Cortex of kidney (tissue), 1 donor: ENCODE measurements at places on chromosomes 11 and 22.

DNA sequence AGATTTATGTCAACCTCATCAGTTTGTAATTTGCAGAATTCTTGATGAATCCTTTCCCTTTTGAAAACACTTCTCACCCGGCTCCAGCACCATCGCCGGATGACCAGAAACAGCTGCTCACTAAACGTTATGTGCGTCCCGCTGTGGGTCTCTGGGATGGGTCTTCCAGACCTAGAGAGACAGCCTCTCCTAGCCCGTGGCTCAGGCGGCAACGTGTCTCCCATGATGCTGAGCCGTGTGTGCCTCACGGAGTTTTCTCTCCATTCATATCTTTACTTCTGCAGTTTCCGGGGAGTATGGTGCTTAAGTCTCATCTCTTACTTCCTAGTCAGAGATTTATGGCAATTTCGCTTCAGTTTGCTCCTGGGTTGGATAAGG lies 25.0 kb upstream of the ACR start:
- no peak for DNase-seq

DNA sequence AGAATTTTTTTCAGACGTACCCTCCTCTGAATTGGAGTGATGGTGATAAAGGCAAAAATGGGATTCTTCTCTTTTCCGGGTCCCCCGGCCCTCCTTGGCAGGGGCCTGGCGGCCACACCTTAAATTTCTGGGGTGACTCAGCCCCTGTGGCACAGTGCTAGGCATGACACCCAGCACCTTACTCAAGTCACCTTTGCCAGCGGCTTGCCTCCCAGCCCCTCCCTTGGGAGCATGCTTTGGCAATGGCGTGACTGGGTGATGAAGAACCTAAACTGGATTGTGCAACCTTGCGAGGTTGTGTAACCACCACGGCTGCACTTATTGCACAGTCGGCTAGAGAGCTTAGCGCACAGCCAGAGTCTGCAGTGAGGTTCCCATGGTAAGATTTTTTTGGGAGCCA lies 16.2 kb upstream of the LDLRAD3 start:
- DNase-seq = no peak

GRCh38 chr22:50190941-50191741 lies 5.4 kb downstream of the TRABD start:
- DNase-seq = no peak

DNA sequence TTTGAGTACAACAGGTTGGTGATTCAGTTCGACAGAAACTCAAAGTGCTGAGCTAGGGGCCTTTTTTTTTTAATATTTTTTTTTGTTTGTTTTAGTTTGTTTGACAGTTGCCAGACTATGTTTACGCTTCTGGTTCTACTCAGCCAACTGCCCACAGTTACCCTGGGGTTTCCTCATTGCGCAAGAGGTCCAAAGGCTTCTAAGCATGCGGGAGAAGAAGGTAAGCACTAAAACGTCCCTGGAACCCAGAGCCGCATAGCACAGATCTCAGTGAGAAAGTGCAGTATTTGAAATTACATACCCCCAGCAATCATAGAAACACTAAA lies 649 bp downstream of the PRRG4 start:
- no peak for DNase-seq

DNA sequence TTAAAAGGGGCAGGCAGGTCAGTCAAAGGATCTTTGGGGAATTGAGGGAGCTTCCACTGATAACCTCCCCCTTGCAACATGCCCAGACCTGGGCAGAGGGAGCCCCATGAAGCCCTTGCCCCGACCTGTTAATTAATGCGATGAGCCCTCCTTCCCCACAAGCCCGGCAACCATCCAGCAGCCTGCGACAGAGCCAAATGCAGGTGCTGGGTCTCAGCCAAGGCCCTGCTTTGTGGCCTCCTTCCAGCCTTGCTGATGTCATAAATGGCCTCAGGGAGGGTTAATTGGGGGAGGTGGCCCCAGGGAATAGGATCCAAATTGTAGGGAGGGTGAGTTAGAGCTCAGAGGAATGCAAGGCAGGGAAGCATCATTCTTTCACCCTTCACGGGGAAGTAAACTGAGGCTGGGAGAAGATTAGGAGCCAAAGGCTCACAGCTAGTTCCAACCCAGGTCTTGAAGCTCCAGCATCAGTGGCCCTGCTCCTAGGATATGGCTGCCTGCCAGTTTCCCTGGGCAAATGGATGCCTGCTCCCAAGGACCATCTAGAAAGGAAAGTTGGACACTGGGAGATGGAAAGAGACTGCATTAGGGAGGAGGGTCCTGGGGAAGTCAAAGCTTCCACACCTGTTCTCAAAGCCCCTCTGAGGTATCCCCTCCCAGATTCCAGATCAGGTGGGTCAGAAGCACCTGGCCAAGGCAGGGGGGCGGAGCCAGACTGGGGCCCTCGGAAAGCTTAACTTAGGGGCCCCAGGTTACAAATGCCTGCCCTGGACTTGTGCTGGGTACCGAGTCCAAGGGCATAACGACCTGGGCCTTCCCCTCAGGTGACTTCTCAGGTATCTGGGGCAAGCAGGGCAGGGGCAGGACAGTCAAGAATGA lies 34.1 kb downstream of the LMO1 start:
- no peak for DNase-seq

- no peak for DNase-seq
Measured at GRCh38 chr11:45657496-45658260, 7.7 kb downstream of the CHST1 start.

- DNase-seq = no peak
Measured at GRCh38 chr11:112871909-112872500, 89.2 kb upstream of the NCAM1 start.

GRCh38 chr22:48677621-48678020 lies 1150.1 kb downstream of the BRD1 start:
- no peak for DNase-seq

- no peak for DNase-seq
Measured at GRCh38 chr11:107711861-107712755, at the start of gene SLN. TSS of gene SLN (minus strand) at chr11:107712056.

GRCh38 chr11:65065851-65066250 lies 7.5 kb upstream of the NAALADL1 start:
- no peak for DNase-seq

- no peak for DNase-seq
Measured at GRCh38 chr11:99352642-99353041, 331.9 kb downstream of the CNTN5 start.

GRCh38 chr11:11397781-11398180 lies 44.7 kb upstream of the CSNK2A3 start:
- no peak for DNase-seq

DNA sequence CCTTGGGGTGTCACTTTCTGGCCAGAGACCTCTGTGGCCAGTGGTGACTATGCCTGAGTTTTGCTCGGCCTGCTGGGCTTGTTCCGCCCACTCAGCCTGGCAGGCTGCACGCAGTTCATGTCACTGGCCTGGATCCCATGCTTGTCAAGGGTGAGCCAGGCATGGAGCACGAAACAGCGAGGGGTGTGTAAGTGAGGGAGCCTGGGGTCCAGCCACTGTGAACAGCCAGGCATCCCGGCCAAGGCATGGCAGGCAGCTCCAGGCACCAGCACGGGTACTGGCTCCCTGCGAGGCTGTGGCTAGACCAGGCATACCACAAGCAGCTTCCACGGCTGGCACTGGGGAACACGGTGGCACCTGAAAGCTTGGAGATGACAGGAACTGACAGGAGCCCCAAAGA lies 214.3 kb downstream of the LRRC4C start:
- DNase-seq = no peak

GRCh38 chr22:18977824-18978425 lies 41.8 kb upstream of the PRODH start:
- DNase-seq = no peak

GRCh38 chr11:111785886-111786412 lies 19.8 kb upstream of the PPP2R1B start:
- DNase-seq = no peak
